ENCODE measurements at places on chromosomes 16 and 17.

GRCh38 chr17:82915010-82915756 is 75.4 kb upstream of the ZNF750 start:
- DNase-seq = no peak

DNA sequence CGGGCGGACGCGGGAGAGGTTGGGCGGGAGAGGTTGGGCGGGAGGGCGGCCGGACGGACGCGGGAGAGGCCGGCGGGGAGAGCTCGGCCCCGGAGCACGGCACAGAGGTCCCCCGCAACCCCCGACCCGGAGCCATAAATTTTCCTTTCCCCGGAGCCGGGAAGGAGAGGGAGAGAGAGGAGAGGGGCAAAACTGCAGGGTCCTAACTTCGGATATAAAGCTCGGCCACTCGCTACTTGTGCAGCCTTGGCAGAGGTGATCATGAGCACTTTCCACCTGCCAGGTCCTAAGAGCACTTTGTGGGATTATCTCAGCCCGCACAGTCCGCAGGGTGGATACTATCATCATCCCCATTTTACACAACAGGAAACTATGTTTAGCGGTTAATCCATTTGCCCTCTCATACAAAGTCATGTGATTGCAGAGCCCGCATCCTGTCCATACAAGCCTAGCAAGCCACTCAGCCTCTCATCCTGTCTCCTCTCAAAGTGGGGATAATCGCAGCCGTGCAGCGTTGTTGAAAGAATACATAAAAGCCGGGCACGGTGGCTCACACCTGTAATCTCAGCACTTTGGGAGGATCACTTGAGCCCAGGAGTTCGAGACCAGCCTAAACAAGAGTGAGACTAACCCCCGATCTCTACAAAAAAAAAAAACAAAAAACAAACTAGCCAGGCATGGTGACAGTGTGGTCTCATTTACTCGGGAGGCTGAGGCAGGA is 780 bp upstream of the DCAKD start:
- peak; percentile 12 for DNase-seq

GRCh38 chr17:16374146-16374938 is 6.5 kb upstream of the UBB start:
- DNase-seq = no peak

GRCh38 chr17:1251866-1252608 is 18.2 kb upstream of the BHLHA9 start:
- peak; percentile 57 for DNase-seq
